Sigmoid colon (tissue), 7 donors: ENCODE measurements at places on chromosomes 7 and 10. TPM values are rescaled to one million over a fixed set of nuclear protein-coding genes. Genes with fewer than 3 reads are reported as not detected.

FLNC gene
- polyA plus RNA-seq: 5.4 TPM

DNA sequence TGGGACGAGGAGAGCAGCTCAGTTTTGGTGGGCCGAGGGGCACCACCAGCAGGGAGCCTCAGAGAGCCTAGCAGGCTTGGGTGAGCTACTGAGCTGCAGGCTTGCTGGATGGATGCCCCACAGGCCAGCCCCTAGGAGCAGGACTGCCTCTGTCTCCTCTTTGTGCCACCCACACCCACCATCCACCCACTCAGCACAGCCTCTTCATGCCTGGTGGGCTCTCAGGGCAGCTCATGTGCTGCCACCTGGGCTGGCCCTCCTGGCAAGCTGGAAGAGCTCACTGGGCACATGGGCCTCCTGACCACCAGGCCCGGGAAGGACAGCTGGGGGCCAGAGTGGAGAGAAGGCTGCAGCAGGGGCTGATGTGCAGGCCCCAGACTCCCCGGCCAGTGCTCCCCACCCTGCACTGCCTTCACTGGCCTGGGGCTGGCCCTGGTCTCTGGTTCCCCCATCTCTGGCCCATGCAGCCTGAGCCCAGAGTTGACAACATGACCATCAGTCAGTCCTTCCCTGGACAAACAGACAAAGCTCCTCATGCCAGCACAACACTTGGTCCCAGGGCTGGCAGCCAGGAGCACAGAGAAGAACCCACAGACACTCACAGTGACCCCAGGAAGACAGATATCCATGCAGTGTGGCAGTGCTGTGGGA, 8.2 kb downstream of the RASGEF1A start:
- no peaks in the 10 kb centered on the region for H3K36me3 ChIP-seq
- DNase-seq: no peak
- H3K27me3 ChIP-seq: no peaks in the 10 kb centered on the region

GRCh38 chr10:112835944-112836451, 114.0 kb upstream of the TCF7L2 start:
- no peaks in the 10 kb centered on the region for H3K36me3 ChIP-seq
- H3K4me3 ChIP-seq: no peak overlapping the region
- no peaks in the 10 kb centered on the region for H3K27me3 ChIP-seq
- H3K4me1 ChIP-seq: no peaks in the 10 kb centered on the region
- no peak overlapping the region for H3K27ac ChIP-seq

DNA sequence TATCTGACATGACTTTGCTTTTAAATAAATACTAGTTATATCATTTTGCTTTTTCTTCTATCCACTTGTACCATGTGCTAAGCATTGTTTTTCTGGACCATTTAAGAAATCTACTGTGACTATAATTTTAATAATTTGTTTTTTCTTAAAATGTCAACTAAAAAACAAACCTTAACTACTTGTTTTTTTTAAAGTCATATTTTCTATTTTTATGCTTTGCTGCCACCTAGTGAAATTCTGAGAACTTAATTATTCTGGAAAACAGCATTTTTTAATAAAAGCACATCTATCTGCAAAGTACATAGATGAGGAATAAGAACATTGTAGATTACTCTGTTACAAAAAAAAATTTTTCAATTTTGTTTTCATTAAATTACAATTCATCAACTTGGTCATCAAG, 47.4 kb downstream of the ORC5 start:
- no peak for DNase-seq
- no peak overlapping the region for H3K27ac ChIP-seq
- no peaks in the 10 kb centered on the region for H3K4me1 ChIP-seq
- H3K4me3 ChIP-seq: no peak overlapping the region

NXPH1 gene
- not detected for polyA plus RNA-seq

GSDME gene
- polyA plus RNA-seq: 4.2 TPM

DNA sequence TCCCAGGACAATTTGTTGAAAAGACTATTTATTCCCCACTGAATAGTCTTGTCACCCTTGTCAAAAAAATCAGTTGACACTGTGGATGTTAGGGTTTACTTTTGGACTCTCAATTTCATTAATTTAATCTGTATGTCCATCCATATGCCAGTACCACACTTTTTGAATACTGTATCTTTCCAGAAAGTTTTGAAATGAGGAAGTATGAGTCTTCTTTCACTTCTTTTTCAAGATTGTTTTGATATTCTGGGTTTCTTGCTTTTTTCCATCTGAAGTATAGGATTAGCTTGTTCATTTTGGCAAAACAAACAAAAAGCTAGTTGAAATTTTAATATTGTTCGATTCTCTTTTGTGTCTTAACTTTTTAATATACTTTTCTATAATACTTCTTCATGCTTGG, 21.7 kb downstream of the KLHDC10 start:
- H3K4me1 ChIP-seq: peaks cover 6% of the 10 kb centered on the region
- H3K36me3 ChIP-seq: no peaks in the 10 kb centered on the region
- H3K27ac ChIP-seq: no peak overlapping the region
- no peak for DNase-seq
- no peaks in the 10 kb centered on the region for H3K27me3 ChIP-seq

GRCh38 chr10:88651101-88651551, 13.1 kb upstream of the LIPF start:
- no peak overlapping the region for H3K4me3 ChIP-seq
- no peaks in the 10 kb centered on the region for H3K4me1 ChIP-seq
- H3K27ac ChIP-seq: no peak overlapping the region
- no peaks in the 10 kb centered on the region for H3K27me3 ChIP-seq
- DNase-seq: no peak

SPDYE5 gene
- not detected for polyA plus RNA-seq

- no peak overlapping the region for H3K4me3 ChIP-seq
- H3K36me3 ChIP-seq: no peaks in the 10 kb centered on the region
- DNase-seq: peak; percentile 35
- no peaks in the 10 kb centered on the region for H3K4me1 ChIP-seq
These were observed 9.9 kb upstream of the CXCL12 start for GRCh38 chr10:44394696-44395381.

EBF3 gene
- polyA plus RNA-seq: not detected

DNA sequence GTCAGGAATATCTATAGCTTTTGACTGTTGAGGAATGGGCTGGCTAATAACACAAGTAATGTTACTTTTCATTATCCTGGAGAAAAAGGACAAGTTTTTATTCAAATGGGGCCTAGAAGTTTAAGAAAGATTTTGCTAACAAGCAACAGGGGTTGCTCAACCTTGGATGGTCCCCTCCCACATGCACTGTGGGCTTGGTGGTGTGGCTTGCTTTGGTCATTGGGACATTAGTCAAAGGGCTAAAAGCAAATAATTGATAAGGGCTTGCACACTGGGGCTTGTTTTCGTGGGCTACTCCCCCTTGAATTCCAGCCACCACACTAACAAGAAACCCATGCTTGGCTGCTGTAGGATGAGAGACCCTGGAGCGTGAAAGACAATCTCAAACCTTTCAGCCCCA, 127.6 kb downstream of the JCAD start:
- H3K4me1 ChIP-seq: no peaks in the 10 kb centered on the region
- DNase-seq: no peak
- no peaks in the 10 kb centered on the region for H3K36me3 ChIP-seq
- H3K27ac ChIP-seq: no peak overlapping the region
- H3K4me3 ChIP-seq: no peak overlapping the region

- H3K4me1 ChIP-seq: no peaks in the 10 kb centered on the region
- no peaks in the 10 kb centered on the region for H3K27me3 ChIP-seq
- no peak for DNase-seq
- H3K27ac ChIP-seq: no peak overlapping the region
These were observed 30.2 kb downstream of the PTPRE start for GRCh38 chr10:127937069-127937468.

DNA sequence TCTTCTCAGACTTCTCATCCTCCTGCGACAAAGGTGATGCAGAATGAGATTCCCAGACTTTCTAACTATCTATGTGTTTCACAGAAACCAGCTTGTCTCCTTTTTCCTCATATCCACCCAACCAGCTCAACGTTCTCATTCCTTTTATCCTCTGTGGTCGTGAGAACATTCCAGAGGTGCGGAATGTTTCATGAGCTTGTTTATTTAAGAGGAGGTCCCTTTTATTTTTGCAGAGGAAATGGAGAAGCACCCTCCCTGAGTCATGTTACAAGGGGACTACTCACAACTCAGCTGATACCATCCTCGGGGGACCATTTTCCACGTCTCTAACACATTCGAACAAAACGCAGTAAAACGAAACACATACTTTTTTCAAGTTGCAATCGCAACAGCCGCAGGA, 93.2 kb downstream of the ZRANB1 start:
- no peaks in the 10 kb centered on the region for H3K27me3 ChIP-seq
- H3K4me1 ChIP-seq: peaks cover 70% of the 10 kb centered on the region

GRCh38 chr10:112639298-112639697, 192.3 kb downstream of the VTI1A start:
- DNase-seq: no peak
- H3K27me3 ChIP-seq: no peaks in the 10 kb centered on the region
- no peak overlapping the region for H3K27ac ChIP-seq
- no peak overlapping the region for H3K4me3 ChIP-seq
- no peaks in the 10 kb centered on the region for H3K36me3 ChIP-seq

GRCh38 chr7:101159696-101160674, 5.4 kb downstream of the VGF start:
- H3K4me1 ChIP-seq: peaks cover 34% of the 10 kb centered on the region
- H3K36me3 ChIP-seq: peaks cover 11% of the 10 kb centered on the region
- H3K27ac ChIP-seq: no peak overlapping the region

PVRIG gene
- not detected for polyA plus RNA-seq
